Activated T-cell treated with anti-CD3 and anti-CD28 coated beads for 4 hours (primary cell): ENCODE measurements at places on chromosomes 11 and 22.

DNA sequence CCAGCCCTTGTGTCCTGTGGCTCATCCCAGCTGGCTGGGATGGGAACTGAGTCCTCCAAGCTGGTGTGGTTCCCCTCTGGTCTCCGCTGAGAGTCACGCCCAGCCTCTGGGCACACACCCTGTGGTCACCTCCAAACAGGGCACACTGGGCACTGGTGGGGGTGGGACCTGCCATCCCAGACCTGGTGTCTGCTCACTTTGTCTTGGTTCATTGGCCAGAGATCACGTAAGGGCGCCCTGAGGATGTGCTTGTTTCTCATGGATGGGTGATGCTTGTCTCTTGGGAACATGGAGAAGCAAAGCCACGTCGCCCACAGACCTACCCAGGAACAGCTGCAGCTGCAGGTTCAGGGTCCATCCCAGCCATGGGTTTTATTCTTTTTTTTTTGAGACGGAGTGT, 43.1 kb downstream of the LRP5 start:
- DNase-seq: no peak

- peak; percentile 53 for DNase-seq
Measured at GRCh38 chr11:64448599-64449380, 89.8 kb downstream of the RPS6KA4 start.

DNA sequence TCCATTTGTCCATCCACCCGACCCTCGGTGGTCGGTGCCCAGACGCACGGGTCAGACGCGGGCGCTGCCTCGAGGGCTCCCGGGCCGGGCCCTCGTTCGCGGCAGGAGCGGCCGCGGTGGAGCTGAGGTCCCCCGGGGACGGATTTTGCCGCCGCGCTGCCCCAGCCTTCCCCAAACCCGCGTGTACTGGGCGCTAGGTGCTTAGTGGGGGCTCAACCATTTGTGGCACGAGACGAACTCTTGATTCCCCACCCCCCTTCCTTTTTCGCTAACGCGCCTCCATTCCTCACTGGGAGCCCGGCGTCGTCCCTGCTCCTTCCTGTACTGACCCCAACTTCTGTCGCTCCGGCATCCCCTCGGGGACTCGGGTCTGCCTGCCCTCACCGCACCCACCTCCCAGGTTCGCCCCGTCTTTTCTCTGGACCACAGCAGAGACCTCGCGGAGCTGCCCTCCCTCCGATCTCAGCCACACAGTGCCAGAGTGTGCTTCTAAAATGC, 789 bp upstream of the CBX7 start:
- DNase-seq: no peak

DNA sequence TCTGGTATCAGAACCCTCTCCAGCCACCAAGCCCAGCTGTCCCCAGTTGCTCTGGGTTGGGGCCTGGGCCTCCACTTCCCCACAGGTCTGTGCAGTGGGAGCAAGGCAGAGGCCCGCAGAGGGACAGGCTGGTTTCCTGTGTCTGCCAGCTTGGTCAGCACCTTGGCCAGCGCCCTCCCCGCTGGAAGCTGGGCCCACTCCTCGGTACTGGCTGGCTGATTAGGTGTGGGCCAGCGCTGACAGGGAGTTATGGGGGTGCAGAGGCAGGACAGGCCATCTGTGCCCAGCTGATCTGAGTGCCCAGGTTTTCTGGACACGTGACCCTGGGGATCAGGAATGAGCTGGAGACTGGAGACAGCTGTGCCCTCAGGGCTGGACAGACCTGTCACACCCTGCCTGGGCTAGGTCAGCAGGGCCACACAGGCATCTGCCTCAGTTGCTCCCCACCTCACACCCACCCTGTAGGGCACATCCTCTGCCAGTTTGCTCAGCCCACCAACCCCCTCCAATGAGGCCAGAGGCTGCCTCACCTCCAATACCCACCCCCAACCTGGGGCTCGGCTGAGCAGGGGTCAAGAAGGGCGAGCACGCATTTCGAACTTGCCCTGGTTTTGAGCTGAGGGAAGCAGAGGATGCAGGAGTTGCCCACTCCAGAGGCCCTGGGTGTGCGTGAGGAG, 175.3 kb downstream of the IGLL1 start:
- no peak for DNase-seq

- DNase-seq: no peak
Measured at GRCh38 chr22:20028855-20029549, 8.1 kb downstream of the TANGO2 start.

DNA sequence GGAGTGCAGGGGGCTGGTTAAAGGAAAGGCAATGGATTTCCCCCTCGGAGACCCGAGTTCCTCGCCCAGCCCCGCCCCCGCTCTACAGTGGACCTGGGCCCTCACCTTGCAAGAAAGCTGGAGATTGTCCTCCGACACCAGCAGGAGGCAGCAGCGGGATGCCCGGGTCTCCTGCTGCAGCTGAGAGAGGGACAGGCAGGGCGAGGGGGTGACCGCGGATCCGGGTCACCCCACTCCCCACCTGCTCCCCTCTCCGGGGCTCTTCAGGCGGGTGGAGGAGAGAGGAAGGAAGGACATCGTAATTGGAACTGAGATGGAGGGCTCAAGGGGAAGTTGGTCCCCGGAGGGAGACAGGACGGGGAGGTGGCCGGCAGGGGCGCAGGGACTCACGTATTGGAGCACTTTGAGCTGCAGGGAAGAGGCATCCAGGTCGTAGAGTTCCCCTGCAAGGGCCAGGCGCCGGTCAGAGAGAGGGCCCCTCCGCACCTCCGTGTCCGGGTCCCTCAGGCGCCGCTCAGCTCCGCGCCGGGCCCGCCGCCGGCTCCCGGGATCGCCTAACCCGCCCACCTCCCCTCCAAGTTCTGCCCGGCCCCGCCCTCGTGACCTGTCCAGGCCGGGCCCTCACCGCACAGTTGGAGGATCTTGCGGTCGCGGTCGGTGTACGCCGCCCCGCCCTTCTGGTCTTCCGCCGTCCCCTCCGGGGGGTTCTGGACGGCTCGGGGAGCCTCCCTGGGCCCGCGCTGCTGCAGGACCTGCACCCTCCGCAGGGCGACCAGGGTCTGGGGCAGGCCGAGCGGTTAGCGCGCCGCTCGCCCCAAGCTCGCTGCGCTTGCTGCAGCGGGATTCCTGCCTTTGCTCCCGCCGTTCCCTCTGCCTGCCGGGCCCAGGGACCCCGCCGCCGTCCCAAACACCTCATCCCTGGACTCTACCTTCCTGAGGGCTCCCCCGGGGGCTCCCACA, 84.1 kb downstream of the PDE2A start:
- DNase-seq: no peak
